GM23338 (cell line): ENCODE measurements at places on chromosomes 13 and 19. TPM values are rescaled to one million over a fixed set of nuclear protein-coding genes. Genes with fewer than 3 reads are reported as not detected.

DNA sequence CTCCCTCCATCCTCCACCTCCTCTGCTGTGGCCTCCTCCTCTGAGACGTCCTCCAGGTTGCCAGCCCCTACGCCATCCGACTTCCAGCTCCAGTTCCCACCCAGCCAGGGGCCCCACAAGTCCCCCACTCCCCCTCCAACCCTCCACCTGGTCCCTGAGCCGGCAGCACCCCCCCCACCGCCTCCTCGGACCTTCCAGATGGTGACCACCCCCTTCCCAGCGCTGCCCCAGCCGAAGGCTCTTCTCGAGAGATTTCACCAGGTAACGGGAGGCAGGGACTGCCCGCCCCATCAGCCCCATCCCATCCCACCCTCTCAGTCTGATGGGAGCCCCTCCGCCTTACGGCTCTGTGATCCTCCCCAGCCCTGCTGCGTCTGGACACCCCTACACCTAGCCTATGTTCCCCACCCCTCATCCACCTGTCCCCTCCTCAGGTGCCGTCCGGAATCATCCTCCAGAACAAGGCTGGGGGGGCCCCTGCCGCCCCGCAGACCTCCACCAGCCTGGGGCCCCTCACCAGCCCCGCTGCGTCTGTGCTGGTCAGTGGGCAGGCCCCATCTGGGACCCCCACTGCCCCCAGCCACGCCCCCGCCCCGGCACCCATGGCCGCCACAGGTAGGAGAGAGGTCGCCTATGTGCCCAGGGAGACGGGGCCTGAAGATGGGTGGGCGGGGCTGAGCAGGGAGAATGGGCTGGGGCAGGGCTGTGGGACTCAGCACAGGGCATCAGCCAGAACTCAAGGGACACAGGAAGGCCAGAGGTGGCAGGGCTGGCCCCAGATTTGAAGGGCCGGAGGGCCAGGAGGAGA is 18.6 kb upstream of the EHD2 start:
- DNase-seq: no peak

ZNF730 gene
- polyA plus RNA-seq: 20.1 and 22.0 TPM in 2 replicates

GRCh38 chr13:18996627-18997051 is 185.0 kb downstream of the TUBA3C start:
- DNase-seq: no peak

ICAM5 gene
- 0.47 and 0.78 TPM in 2 replicates for polyA plus RNA-seq

DNA sequence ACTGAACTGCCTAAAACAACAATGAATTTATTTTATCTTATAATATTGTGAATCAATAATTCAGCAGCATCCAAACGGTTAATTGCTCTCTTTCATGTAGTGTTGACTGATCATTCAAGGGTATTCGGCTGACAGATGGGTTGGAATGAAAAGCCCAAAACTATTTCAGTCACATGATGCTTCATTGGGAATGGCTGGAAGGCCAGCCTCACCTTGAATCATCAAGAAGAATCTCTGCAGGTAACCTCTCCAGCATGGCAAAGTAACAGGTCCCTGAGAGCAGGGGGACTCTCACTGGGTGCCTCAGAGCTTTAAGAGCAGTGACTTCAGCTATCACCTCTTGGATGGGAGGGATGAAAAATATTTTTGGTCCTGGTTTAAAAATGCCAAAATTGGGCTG is 1395.7 kb downstream of the OLFM4 start:
- peak; percentile 23 for DNase-seq

GRCh38 chr19:53903055-53903680 is 5.9 kb upstream of the CACNG7 start:
- DNase-seq: peak; percentile 97

GRCh38 chr19:49340069-49340864 is 5.1 kb downstream of the CD37 start:
- peak; percentile 80 for DNase-seq

DNA sequence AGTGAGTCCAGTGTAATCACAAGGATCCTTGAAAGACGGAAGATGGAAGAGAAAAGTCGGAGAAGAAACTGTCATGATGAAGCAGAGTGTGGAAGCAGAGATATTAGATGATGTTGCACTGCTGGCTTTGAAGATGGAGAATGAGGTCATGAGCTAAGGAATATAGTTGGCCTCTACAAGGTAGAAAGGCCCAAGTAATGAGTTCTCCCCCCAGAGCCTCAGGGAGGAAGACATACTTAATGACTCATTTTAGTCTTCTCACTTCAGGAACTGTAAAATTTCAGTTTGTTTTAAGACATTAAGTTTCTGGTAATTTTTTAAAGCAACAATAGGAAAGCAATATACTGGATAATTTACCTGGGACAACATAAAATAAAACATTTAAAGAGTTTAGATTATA is 1331.5 kb upstream of the PCDH20 start:
- DNase-seq: no peak

GRCh38 chr19:45638930-45639729 is at the start of gene EML2:
Gene EML2 (minus strand): TSS chr19:45639397. CDS start chr19:45639376, 21 bp downstream.
- DNase-seq: peak; percentile 97
